WERI-Rb-1 (cell line): ENCODE measurements at places on chromosomes 4 and X.
A peak's percentile ranks its signal among the peaks of the same experiment; 100 is the strongest.

- DNase-seq = peak; percentile 75
These were observed 3.2 kb downstream of the CXorf65 start for GRCh38 chrX:71103110-71103983.

- DNase-seq = peak; percentile 33
These were observed 25.1 kb downstream of the XIAP start for GRCh38 chrX:123884809-123885408.

DNA sequence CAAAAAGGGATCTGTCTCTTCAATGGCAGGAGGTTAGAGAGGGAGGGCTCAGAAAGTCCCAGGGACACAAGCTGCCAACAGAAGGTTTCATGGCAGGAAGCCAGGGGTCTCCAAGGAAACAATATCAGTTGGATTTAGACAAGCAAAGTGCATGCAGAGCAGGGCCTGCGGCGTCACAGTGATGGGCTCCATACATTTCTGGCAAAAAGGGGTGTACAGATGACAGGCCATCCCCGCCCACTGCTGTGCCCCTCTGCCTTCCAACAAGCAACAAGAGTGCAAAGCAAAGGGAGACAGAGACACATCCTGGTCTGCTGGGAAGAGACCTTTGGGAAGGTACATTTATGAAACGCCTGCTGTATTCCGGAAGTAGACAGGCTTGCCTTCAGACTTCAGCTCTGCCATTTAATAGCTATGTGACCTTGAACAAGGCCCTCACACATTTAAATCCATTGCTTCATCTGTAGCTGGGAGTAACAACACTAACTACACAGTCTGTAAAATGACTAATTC is 121.2 kb downstream of the AFAP1 start:
- DNase-seq = no peak

DNA sequence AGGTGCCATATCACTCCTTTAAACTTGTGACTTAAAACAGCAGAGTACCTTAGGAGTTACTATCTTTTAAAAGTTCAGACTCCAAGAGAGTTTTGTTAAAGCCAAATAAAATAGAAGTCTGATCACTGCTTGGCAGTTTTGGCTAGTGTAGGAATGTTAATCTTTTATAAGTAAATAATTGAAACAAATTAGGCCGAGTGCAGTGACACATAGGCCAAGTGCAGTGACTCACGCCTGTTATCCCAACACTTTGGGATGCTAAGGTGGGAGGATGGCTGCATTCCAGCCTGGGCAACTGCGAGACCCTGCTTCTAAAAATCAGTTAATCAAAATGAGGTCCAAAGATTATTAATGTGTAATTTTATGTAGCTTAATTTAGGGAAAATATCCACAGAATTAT is 37.2 kb downstream of the WDR44 start:
- no peak for DNase-seq

- no peak for DNase-seq
These were observed 889 bp downstream of the MGARP start for GRCh38 chr4:139278912-139279759.

GRCh38 chr4:150402871-150403272 is 179.1 kb upstream of the MAB21L2 start:
- DNase-seq = no peak

GRCh38 chr4:137660211-137660610 is 127.9 kb upstream of the PCDH18 start:
- no peak for DNase-seq

DNA sequence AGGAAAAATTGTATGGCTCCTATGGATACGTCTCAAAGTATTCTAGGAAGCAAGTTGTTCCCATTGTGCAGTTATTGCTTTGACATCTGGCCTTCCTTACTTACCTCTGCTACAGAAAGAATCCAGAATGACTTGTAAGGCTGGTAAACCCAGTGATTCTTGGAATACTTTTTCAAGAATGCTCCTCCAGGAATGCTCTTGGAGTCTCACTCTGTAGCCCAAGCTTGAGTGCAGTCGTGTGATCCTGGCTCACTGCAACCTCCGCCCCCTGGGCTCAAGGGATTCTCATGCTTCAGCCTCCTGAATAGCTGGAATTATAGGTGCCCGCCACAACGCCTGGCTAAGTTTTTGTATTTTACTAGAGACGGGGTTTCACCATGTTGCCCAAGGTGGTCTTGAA is 38.1 kb downstream of the GAB1 start:
- DNase-seq = no peak

- DNase-seq = no peak
These were observed 132.3 kb upstream of the NR3C2 start for GRCh38 chr4:148574502-148574901.

GRCh38 chr4:152063621-152064240 is 302.9 kb upstream of the GATB start:
- no peak for DNase-seq

- no peak for DNase-seq
These were observed 1.8 kb upstream of the PPEF2 start for GRCh38 chr4:75904076-75904475.

- DNase-seq = no peak
These were observed 9.0 kb downstream of the DCUN1D4 start for GRCh38 chr4:51851937-51852290.

GRCh38 chrX:16457239-16457638 is 192.7 kb upstream of the S100G start:
- no peak for DNase-seq

DNA sequence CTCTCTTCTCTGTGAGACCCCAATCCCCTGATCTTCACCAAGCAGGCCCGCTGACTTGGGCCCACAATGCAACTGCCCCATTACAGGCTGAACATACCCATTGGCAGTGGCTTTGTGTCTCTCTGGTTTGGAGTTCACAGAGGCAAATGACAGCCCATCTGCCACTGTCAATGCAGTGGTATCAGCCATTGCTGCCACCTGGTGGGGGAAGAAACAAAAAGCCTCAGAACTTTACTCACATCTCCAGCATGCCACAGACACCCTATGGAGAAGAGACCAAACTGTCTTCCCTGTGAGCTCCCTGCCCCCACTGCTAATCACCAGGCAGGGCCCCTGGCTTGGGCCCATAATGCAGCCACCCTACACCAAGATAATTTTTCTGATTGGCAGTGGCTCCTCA is 729.3 kb upstream of the ACTRT1 start:
- DNase-seq = peak; percentile 68

DNA sequence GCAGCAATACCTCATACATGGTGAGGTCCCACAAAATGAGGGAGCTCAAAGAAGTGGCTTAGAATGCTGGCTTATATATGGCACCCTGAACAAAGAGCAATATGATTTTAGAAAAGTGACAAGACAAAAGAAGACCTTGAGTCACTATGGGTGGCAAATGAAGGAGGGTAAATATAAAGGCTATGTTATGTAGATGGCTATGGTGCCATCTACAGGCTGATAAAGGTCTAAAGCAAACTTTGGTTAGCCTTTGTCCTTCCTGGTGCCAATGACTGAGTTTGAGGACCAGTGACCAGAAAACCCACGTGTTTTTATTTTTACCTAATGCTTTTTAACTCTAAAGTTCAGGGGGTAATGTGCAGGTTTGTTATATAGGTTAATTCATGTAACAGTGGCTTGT is 151.8 kb downstream of the CCNG2 start:
- DNase-seq = no peak

GRCh38 chr4:848803-849477 is 23.0 kb upstream of the CPLX1 start:
- no peak for DNase-seq

DNA sequence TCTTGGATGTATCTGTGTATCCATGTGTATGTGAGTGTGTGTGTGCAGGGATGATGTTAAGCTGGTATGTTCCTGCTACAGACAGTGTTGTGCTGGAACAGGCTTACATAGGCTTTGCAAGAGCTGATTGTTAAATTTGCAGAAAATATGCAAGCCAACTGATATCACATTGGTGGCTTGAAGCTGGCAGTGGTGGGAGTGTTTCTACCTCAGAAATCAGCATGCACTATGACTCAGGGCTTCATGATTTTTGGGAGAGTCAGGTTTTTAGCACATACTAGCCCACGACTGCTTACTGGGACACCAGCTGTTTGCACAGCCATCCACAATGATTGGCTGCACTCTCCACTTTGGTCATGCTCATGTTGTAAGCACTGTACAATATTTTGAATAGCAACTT is 261.8 kb downstream of the DHX15 start:
- no peak for DNase-seq

DNA sequence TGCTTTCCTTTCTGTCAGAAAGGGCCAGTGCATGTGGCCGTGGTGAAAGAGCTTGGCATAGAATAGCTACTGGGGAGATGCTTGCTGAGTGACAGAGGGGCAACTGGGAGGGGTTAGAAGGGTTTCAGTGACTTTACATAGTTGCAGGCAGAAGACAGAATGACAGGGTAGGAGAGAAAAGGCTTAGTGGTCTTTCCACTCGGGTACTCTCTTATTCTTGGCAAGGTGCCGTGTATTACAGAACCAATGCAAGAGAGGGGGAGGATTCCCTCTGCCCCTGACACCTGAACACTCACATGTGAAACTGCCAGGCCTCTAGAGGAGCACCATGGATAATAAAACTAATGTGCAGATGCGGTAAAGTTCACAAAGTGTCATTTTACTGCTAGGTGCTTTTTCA is 228.2 kb downstream of the MGST2 start:
- no peak for DNase-seq

DNA sequence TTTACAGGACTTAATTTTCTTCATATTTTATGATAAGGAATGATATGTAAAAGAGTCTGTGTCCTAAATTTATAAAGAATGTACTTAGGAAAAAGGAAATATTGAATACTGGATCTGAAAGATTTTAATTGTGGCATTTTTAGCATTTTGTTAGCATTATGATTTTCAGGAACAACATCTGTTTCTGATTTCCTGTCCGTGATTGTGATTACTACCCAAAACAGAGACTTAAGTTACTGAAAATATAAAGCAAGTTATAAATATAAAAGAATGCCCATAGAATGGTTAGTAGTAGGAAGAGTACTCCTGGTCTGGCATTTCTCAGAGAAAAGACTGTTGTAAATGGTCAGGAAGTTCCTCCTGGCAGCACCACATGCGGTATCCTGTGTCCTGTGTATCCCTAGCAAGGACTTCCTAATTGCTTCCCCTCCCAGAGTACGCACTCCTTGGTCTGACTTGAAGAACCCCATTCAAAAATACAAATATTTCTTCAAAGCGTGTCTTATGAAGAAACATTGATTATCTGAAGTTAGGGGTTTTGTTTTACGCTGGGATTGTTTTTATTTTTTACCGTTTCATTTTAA is 88.9 kb downstream of the RS1 start:
- no peak for DNase-seq

DNA sequence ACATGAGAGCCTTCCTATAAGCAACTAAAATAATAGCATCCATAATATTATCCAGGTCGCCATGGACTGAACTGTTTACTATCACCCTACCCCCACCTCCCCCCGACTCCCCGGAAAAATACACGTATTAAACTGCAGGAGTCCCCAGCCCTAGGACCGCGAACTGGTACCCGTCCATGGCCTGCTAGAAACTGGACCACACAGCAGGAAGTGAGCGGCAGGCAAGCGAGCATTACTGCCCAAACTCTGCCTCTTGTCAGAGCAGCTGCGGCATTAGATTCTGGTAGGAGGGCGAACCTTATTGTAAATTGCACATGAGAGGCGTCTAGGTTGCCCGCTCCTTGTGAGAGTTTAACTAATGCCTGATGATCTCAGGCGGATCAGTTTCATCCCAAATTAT is 405.8 kb upstream of the ADGRL3 start:
- DNase-seq = no peak

DNA sequence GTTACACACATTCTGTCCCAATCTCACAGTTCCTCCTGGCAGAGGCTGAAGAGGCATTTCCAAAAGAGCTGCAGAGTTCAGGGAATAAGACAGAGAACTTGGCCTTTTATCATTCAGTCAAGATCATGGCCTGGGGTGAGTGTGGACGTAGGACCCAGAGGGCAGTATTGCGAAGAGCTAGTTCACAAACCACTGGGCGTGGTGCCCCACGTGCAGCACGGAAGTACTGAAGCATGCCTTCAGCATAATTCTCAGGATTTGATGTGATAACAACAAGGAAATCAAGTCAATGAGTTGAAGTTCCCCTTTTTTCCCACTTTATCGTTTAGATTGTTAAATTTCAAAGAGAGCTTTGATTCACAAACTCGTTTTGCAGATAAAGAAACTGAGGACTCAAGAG is 117.7 kb downstream of the RELL1 start:
- no peak for DNase-seq

DNA sequence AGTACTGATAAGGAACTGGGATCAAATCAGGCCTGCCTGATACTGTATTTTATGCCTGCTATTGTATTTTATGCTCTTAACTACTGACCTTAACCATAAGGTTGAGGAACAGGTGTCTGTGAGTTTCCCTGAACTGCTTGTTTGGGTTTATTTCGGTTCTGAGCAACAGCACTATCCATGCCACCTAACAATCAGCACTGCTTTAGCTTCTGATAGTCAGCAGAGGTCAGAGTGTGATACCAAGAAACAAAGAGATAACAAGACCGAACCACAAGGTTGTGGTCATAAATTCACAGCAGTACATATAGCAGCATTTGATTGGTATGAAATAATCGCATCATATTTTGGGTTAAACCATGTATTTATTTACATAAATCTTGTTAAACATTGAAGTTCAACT is 362.2 kb downstream of the FGF13 start:
- no peak for DNase-seq

DNA sequence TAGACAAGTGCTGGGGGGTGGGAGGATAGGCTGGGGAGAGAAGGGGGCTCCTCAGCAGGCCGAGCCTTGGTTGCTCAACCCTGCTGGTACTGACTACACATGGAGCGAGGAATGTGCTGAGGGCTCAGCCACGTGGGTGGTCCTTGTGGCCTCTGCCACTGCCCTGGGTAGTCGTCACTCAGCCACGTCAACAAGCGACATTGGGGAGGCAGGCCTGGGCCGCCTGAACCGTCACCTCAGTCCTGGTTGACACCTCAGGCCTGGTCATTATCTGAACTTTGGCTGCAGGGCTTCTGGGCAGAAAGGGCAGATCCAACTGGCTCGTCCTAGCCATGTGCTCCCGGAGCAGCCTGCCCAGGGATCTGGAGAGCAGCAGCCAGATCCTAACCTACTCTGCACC is 62.7 kb upstream of the GDPD2 start:
- DNase-seq = no peak

DNA sequence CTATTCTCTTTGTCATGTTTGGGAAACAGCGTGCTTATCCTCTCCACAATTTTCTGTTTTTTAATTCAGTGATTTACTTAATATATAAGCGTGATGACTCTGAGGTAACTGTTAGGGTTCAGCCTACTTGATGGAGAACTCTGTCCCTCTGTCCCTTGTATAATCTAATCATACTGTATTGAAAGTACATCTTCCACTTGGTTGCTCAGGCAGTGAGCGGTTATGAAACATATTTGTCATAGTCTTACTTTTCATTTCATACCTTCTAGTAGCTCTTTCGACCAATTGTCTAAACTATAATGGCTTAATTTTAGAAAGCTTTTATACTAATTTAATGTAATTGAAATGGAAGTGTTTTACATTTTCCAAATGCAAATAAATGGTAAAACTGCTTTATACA is 469.0 kb downstream of the TLL1 start:
- no peak for DNase-seq

- DNase-seq = no peak
These were observed 50.4 kb downstream of the PHKA1 start for GRCh38 chrX:72663737-72664136.
